ENCODE measurements at places on chromosomes 13 and 19.

GRCh38 chr13:52711286-52711685 is 28.3 kb downstream of the CNMD start:
- DNase-seq = no peak

DNA sequence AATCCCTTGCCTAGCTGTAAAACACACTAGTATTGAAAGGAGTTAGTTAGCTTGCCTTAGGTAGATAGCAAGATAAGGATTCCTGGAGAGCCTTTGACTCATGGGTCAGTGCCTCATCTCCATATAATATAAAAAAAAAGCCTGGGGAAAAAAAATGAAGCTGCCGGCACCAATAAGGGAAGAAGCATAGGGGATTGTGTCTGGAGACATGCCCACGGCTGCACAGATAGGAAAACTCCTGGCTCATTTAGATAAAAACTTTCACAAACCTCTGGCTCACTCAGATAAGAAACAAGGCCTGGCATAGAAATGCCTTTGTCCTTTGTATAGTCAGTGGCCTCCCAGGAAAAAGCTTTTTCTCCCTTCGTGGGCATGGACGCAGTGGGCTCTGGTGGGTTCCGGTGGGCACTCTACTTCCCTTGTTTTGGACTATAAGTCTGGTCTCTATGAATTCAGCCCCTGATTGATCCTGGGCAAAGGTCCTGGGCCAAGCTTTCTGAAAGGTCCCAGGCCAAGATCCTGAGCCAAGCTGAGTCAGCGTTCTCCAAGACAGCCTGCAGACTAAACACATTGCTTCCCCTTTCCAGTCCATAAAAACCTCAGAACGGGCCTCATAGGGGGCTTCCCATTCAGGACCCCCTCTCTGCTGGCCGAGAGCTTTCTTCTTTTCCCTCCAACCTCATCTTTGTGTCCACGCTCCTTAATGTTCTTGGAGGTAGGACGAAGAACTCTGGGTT is 4.9 kb upstream of the OR7A17 start:
- no peak for DNase-seq

DNA sequence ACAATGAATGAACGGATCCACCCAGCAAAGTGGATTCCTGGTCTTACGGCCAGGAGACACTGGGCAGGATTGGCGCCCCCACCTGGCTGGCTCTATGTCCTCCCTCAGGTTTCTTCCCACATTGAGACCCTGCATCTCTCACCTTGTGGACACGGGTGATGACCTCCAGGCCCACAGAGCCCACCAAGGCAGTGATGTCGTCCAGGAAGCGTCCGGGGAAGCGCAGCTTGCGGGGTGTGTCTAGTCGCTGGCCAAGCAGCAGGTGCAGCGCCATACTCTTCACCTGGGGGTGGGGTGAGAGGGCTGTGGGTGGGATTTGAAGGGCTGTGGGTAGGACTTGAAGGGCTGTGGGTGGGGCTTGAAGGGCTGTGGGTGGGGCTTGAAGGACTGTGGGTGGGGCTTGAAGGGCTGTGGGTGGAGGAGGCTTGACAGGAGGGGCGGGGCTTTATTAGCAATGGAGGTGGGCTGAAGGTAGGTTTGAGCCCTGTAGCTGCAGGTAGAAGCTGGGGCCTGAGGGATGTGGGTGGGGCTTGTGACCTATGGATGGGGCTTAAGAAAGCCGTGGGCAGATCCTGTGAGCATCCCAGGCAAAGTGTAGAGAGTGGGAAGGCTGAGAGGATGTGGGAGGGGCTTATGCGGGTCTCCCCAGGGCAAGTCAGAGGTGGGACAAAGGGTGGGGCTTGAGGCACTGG is 12.1 kb upstream of the ANGPTL8 start:
- DNase-seq = no peak

- no peak for DNase-seq
These were observed 27.3 kb upstream of the LDLR start for GRCh38 chr19:11061952-11062351.

GRCh38 chr13:77620138-77620537 is 77.3 kb upstream of the SLAIN1 start:
- DNase-seq = no peak
